Activated CD8-positive, alpha-beta memory T cell treated with anti-CD3 and anti-CD28 coated beads for 1 hour (primary cell): ENCODE measurements at places on chromosomes 6 and 20.

- DNase-seq = no peak
Observed at GRCh38 chr6:27873021-27873940, 38.9 kb downstream of the OR2B2 start.

DNA sequence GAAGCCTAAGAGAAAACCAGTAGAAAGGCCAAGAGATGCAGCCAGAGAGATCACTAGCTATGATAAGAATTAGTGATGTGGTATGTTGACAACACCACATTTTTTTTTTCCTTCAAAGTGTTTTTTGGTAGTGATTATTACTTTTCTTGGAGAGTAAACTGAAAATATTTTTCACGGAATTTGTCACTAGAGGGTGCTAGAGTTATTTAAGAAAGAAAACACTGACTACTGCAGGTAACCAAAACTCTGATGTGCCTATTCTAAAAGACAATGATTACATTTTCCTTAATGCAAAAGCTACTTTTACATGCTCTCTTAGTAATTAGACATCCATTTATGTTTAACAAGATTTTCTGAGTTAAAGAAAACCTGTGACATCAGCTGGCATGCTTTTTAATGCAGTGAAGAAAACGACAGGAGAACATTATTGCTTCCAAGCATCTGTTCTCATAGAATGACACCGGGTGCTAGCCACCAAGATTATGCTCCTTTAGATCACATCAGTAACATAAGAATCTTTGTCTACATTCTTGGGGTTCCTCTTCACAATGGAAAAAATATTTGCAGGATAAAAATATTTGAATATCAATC is 28.8 kb downstream of the RWDD2A start:
- no peak for DNase-seq

- DNase-seq = no peak
Observed at GRCh38 chr6:46420921-46421638, 70.2 kb downstream of the RCAN2 start.

DNA sequence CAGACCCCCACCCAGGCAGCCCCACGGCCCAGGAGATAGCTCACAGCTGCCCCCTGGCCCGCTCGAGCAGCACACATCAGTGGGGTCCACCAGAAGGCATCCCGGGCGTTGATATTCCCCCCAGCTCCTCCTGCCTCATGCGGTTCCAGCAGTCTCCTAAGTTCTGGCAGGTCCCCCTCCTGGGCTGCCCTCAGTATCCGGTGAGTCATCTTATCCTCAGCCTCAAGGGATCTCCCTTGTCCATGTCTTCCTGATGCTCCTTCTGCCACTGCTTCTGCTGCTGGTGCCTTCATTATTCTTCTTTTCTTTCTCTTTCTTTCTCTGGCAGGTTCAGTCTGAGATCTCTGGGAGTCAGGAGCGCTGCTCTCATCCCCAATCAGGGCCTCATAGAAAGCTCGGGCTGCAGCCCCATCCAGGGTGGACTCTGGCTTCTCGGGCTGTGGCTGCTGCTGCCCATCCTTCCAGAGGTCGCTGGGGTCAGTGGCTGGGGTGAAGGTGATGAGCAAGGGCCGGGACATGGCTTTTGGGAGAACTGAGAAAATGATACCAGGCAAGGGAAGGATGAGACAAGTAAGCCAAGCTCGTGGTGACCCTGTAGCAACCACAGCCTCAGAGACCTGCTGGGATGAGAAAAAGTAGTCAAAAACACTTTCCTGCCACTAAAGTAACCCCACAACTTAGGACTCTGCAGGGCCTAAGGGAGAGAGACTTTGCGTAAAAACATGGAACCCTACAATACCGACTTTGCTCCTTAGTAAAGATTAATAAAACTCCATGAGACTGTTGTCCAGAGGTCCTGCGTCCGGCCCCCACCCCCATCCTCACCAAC is 622 bp downstream of the GPANK1 start:
- DNase-seq = no peak

DNA sequence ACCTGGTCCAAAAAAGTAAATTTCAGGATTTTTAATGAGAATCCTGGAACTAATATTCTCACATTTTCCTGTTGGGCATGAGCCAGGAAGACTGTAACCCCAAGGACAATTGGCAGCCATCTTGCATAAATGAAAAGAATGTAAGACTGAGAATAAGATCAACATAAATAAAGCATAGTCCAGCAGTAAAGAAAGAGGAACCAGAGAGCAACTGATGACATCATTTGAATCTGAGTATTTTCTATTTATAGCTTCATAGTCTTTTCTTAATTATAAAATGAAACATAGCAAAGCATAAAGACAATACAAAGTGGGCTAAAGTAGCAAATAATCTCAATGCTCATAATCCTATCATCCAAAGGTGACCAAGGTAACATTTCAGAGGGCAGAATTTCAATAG is 26.6 kb upstream of the FBXL4 start:
- no peak for DNase-seq

DNA sequence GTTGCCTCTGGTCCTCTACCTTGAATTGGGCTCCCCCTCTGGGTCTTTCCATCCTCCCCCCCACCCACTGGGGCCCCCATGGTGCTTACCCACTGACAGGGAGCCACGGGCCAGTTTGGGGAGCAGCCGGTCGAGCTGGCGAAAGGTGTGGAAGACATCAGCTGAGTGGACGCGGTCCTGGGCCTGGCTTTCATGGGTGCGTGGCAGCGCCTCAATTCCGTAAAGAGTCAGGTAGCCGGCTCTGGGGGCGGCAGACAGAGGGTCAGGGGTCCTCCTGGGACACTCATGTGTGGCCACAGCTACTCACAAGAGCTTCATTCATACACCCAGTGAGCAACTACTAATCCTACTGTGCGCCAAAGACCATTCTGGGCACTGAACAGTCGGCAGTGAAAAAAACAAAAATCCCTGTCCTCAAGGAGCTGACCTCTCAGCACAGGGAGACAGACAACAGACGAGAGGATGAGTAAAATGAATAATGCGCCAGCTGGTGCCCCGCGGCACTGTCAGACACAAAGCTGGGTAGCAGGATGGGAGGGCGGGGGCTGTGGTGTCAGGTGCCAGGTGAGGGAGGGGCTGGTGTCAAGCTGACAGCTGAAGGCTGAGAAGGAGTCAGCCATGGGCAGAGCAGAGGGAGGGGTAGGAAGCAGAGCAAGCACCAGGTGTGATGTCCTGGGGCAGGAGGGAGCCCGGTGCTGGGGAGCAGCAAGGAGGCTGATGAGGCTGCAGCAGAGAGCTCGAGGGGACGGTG is 28.3 kb downstream of the PTGIS start:
- DNase-seq = no peak

- DNase-seq = no peak
Observed at GRCh38 chr6:32807020-32807580, 9.7 kb downstream of the HLA-DOB start.

DNA sequence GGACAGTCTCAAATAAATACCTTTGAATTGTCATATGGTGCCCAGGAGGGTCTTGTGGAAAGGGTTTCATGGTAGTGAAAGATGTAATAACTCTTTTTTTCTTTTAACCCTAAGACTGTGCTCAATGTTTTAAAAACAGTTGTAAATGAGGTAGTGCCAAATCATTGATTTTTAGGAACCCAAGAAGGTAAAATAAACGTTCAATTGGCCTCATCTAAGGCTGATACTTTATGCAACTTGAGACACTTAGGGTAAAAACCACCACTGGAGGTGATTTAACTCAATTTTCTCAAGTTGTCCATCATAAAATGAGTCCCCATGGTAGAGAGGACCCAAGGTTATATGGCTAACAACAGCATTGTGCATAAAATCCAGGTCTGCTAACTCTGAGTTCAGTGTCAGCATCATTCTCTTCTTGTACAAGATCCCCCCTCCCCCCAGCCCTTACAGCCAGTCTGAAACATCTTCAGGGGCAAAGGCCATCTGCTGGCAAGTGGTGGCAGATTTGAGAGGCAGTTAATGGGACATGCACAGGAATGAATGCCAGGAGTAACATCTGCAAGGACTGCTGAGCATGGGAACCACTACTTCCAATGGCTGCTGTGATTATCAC is 244.4 kb downstream of the GMPR start:
- DNase-seq = no peak

DNA sequence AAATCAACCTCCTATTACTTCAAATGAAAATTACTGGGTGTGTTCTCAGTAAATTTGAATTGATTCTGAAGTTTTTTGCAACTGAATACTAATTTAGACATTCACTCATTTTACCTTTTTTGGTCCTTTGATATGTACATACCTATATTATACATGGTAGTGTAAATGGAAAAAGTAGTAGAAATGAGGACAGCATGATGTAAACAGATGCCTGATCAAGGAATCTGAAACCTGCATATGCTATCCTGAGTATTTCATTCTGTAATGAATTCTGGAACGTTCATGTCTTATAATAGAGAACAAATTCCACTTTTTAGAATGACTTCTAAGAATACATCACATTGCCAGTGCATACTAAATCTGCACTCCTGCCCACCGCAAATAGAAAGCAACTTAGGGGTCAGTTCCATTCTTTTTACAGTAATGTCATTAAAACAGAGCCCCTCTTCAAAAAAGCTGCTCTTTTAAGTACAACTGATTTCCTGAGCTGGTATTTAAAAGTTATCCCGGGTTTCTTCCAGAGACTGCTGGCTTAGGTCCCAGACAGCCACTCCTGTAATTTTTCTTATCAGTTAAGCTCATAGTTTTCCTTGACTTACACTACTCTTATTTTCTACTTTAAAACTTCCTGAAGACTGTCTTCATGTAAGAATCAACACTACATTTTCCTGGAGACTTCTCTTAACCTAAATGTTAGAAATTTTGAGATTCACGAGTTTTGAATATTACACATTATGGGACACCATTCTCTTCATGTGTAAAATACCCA is 48.4 kb downstream of the MAP3K7 start:
- DNase-seq = no peak

DNA sequence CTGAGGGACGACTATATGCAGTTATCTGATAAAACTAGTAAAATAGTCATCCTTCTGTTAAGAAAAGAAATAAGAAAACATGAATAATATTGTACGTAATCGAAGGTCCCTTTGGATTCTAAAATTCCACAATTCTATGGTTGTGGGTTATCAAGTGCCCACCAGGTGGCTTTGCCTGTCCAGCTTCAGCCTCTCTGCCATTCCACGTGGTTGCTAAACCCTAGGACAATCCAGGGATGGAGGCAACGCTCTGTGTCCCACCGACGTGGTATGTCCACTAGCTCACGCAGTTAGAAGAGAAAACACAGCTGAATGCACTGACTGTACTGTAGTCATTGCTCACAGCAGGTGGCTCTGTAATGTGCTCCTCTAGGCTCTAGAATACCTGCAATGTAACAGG is 349.3 kb downstream of the FARS2 start:
- no peak for DNase-seq

DNA sequence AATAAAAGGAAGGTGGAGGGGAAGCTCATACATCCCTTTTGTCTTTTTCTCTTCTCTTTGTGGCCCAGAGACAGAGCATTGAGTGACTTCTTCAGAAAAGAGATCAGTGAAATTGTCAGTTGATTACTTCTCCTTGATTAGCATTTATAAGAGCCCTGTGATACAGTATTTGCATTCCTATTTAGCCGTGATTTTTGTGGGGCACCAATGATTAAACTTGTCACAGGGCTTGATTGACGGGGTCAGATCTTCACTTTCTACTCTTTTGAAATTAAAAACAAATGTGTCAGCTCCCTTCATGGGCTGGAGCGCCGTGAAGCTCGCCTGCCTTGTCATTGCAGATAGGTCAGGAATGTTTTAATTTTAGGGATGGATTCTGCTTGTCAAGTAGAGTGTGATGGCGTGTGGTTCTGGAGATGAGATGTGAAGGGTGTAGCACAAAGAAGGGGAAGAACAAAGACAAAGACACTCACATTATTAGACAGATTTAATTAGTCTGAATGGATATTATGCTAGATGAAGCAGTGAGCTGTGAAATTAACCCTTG is 166.8 kb downstream of the ZNF217 start:
- no peak for DNase-seq

GRCh38 chr6:128519132-128519930 is 1.1 kb downstream of the PTPRK start:
- DNase-seq = no peak

- DNase-seq = no peak
Observed at GRCh38 chr6:69881322-69882151, 15.2 kb downstream of the COL19A1 start.

GRCh38 chr20:18304618-18305017 is 16.3 kb downstream of the ZNF133 start:
- no peak for DNase-seq

- DNase-seq = no peak
Observed at GRCh38 chr6:40586369-40587201, 579 bp downstream of the LRFN2 start.

GRCh38 chr6:3159805-3160781 is 2.7 kb upstream of the TUBB2A start:
- DNase-seq = peak; percentile 48

DNA sequence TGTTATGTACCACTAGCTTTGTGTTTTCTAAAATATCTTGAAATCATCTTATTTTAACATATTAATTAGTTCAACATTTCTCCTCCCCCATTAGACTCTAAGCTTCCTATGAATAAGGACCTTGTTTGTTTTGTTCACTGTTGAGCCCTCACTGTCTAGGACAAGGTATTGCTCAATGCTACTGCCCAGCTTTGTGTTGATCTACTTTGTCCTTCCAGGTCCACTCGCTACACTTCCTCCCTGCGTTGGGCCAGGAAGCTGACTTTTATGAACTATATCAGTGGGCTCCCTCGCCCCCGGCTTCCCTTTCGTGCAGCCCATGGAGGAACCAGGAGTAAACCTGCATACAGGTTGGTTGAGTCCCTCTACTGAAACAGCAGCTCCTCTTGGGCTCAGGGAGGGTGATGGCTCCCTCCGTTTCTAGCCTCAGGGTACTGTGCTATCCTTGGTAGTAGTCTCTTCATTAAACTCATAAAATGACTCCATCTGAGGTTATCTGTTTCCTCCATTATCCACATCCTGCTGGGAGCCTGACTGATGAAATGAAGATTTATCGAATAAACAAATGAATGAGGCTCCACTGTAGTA is 272.5 kb downstream of the CLIC5 start:
- no peak for DNase-seq

DNA sequence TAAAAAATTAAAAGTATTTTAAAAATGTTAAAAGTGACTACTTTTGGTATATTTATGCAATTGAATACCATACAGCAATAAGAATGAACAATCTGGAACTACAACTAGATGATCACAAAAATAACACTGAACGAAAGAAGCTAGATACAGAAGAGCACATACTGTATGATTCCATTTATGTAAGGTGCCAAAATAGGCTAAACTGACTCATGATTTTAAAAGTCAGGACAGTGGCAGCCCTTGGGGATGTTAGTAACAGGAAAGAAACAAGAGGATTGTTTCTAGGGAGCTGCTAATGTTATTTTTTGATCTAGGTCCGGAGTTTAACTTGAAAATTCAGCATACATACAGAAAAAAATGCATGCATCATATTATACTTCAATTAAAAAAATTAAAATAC is 42.3 kb downstream of the KIF13A start:
- no peak for DNase-seq
